ENCODE measurements at places on chromosomes 1 and 21.
A peak's percentile ranks its signal among the peaks of the same experiment; 100 is the strongest.

DNA sequence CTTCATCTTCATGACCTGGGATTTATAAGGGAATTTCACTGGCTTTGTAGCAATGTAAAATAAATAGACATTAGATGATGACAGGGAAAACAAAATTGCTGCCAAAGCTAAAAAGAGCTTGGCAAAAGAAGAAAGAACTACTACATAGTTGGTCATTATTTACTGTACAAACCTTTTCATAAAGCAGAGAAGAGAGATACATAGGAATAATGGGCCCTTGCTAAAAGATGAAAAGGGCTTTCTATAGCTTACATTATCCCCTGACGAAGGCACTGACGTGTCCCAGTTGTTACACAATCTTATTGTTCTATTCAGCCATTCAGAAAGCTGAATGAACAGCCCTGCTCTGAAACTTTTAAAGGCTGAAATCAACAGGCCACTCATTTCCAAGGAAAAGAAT, 57.1 kb downstream of the ZC3H11B start:
- H3K4me1 ChIP-seq: no peaks in the 10 kb centered on the region
- DNase-seq: no peak
- H3K27ac ChIP-seq: no peak overlapping the region
- no peaks in the 10 kb centered on the region for H3K27me3 ChIP-seq
- no peak overlapping the region for H3K4me3 ChIP-seq

GRCh38 chr21:36695671-36696389, 3.1 kb upstream of the SIM2 start:
- DNase-seq: no peak
- no peak overlapping the region for H3K27ac ChIP-seq
- no peak overlapping the region for H3K4me3 ChIP-seq
- peaks cover 95% of the 10 kb centered on the region for H3K27me3 ChIP-seq
- no peaks in the 10 kb centered on the region for H3K36me3 ChIP-seq

DNA sequence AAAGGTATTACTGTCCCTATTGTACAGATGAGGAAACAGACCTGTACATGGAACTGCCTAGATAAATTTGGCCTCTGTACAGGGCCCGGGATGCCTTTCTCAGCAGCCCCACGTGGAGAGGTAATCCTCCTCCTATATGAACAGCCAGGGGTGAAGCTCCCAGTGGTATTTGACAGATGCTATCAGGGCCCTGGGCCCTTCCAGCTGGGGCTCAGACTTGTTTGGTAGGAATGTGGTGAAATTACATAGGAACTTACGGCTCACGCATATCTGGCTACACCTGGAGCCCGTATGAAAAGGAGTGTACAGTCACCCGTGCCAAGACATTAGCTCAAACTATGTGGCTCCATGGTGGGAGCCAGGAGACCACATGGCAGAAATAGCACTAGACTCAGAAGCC, 24.8 kb upstream of the TCEA3 start:
- H3K4me1 ChIP-seq: no peaks in the 10 kb centered on the region
- H3K27me3 ChIP-seq: no peaks in the 10 kb centered on the region
- H3K36me3 ChIP-seq: no peaks in the 10 kb centered on the region

DNA sequence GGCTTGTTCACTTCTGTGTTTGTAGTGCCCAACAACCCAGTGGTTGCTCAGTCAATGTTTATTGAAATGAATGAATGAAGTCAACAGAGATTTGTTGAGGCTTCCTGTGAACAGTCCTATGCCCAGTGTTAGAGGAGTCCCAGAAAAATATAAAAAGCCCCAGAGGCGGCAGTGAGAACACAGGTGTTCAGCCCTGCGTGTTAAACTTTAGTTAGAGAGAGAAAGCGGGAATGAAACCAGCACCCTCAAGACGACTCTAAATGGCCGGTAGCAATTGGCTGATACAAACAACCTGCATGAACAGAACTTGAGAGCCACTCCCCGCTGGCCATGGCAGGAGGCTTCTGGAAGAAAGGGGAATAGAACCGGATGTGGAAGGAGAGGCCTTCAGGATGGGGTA, 22.6 kb downstream of the TMEM51 start:
- H3K36me3 ChIP-seq: no peaks in the 10 kb centered on the region
- H3K27ac ChIP-seq: no peak overlapping the region
- peaks cover 4% of the 10 kb centered on the region for H3K4me1 ChIP-seq

DNA sequence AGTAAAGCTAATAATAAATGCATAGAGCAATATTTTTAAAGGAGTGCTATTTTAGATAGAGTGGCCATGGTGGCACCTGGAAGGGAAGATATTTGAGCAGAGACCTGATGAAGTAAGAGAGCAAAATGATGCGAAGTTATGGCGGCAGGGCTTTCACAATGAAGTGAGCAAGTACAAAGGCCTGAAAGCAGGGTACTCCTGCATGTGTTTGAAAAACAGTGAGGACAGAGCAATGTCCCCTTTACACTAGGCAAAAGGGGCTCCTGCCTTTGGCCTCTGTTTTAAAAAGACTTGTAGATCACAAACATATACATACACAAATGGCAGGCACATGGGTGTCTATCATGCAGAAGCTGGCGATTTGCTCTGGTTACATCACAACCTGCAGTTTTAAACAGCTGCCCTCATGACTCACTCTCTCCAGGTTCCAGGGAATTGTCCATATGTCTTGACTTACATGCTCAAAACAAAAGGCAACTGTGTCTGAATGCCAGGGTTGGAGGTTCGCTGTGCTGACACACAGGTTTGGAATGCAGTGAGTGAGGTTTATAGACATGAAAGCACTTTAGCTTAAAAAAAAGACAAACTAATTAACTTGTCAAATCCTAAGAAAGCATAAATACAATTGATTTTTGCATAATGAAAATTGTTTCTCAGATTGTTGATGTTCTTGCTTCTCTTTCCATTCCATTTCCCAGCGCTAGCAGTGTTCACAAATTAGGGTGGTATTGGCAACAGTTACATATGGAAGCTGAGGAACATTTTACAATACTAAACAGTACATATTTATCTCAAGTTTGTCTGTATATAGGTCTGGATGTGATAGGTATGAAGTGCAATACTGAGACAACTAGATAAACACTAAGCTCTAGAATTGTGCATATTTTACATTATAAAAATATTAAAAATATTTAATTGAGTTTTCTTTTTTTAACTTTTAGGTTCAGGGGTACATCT, 313.9 kb downstream of the BARHL2 start:
- H3K4me3 ChIP-seq: no peak overlapping the region
- no peaks in the 10 kb centered on the region for H3K27me3 ChIP-seq
- no peaks in the 10 kb centered on the region for H3K4me1 ChIP-seq
- no peak overlapping the region for H3K27ac ChIP-seq

DNA sequence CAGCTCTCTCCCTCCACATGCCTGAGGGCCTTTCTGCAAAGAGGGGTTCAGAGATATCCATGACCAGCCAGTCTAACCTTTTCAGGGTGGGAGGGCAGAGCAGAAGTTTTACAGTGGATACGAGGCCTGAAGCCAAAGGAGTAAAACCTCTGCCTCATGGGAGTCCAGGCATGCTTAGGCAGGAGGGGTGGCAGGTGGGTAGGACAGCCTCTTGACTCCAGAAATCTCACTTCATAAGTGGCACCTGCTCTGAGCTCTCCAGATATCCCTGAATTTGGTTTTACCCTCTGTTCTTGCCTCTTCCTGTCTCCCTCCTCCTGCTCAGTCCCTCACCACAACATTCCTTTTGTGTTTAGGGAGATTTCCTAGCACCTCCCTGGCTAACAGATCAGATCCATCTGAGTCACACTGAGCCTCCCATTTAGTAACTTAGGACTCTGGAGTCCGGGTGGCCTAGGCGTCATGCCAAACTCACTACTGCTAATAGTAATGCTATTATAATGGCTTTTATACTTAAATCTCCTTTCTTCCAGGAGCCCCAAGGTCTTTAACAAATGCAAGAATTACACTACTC, 201.0 kb downstream of the HS2ST1 start:
- no peaks in the 10 kb centered on the region for H3K4me1 ChIP-seq
- no peak overlapping the region for H3K4me3 ChIP-seq
- no peaks in the 10 kb centered on the region for H3K27me3 ChIP-seq
- H3K36me3 ChIP-seq: no peaks in the 10 kb centered on the region
- no peak overlapping the region for H3K27ac ChIP-seq

DNA sequence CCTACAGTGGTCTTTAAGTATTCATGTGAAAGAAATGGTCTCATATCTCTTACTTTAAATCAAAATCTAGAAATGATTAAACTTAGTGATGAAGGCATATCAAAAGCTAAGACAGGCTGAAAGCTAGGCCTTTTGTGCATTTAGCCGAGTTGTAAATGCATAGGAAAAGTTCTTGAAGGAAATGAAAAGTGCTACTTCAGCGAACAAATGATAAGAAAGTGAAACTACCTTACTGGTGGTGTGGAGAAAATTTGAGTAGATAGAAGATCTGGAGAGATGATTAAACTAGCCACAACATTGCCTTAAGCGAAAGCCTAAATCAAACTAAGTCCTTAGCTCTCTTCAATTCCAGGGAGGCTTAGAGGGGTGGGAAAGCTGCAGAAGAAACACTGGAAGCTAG, 147.6 kb downstream of the DSCAM start:
- no peak for DNase-seq
- H3K4me3 ChIP-seq: no peak overlapping the region
- no peak overlapping the region for H3K27ac ChIP-seq
- no peaks in the 10 kb centered on the region for H3K36me3 ChIP-seq
- H3K27me3 ChIP-seq: no peaks in the 10 kb centered on the region
- no peaks in the 10 kb centered on the region for H3K4me1 ChIP-seq

GRCh38 chr1:240282061-240282830, 190.6 kb downstream of the FMN2 start:
- no peak for DNase-seq
- no peak overlapping the region for H3K4me3 ChIP-seq
- no peaks in the 10 kb centered on the region for H3K4me1 ChIP-seq

- no peak overlapping the region for H3K4me3 ChIP-seq
- H3K27me3 ChIP-seq: peaks cover 98% of the 10 kb centered on the region
- no peak overlapping the region for H3K27ac ChIP-seq
- DNase-seq: no peak
- no peaks in the 10 kb centered on the region for H3K36me3 ChIP-seq
These were observed 118.0 kb upstream of the BARHL2 start for GRCh38 chr1:90834886-90835660.

DNA sequence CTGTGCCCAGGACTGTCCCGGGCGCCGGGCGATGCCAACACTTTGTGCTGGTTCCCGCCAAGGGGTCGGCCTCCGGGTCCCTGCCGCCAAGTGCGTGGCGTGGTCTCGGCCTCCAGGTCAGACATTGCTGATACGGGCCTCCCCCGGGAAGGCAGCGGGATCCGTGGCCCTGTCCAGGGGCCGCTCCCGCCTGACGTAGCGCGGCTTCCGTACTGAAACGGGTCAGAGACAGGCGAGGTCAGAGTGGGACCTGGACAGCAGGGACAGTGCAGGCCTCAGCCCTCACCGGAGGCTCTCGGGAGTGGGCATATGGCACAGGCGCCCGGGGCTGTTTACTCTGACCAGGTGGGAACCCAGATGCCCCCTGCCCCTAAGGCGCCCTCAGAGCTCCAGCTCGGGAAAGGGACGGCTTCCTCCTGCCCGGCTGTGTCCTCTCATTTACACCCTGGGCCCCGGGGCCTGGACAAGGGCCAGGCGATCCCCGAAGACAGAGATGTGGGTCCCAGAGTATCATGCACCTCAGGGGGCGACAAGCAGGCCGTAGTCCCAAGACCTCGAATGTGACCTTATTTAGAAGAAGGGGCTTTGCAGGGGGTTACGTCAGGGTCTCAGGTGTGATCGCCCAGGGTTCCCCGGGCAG, 8.8 kb upstream of the RNF223 start:
- H3K36me3 ChIP-seq: no peaks in the 10 kb centered on the region
- H3K4me1 ChIP-seq: peaks cover 11% of the 10 kb centered on the region
- no peak overlapping the region for H3K27ac ChIP-seq
- no peak for DNase-seq

DNA sequence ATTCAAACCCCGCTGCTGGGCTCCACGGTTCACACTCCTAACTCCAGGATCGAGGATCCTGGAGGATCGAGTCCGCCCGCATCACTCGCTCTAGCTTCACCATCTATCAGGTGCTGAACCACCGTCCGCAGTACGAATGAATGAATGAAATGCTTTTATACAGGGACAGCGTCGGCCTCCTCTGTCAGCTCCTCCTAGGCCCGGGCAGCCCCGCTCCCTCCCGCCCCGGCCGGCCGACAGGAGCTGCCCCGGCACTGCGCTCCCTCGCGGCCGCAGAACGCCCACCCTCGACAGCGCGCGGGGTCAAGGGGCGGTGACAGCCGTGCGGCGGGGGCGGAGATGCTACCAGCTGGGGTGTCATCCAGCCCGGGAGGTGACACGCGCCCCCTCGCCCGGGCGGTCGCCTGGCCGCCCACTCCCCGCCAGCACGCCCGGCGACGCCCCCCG, 520 bp downstream of the ZBTB17 start:
- H3K27me3 ChIP-seq: no peaks in the 10 kb centered on the region
- peak; percentile 44 for DNase-seq
- H3K4me3 ChIP-seq: peak overlapping the region; percentile 95

- no peak overlapping the region for H3K4me3 ChIP-seq
- no peak for DNase-seq
- H3K36me3 ChIP-seq: no peaks in the 10 kb centered on the region
- H3K27ac ChIP-seq: no peak overlapping the region
- H3K4me1 ChIP-seq: no peaks in the 10 kb centered on the region
- H3K27me3 ChIP-seq: no peaks in the 10 kb centered on the region
These were observed 111.4 kb downstream of the CSMD2 start for GRCh38 chr1:34053660-34054059.

GRCh38 chr1:179080866-179081686, 794 bp upstream of the TOR3A start:
- peak; percentile 76 for DNase-seq
- peak overlapping the region; percentile 91 for H3K27ac ChIP-seq

GRCh38 chr1:184895086-184895485, 79.2 kb downstream of the NIBAN1 start:
- no peak overlapping the region for H3K4me3 ChIP-seq
- DNase-seq: no peak
- no peaks in the 10 kb centered on the region for H3K4me1 ChIP-seq
- no peaks in the 10 kb centered on the region for H3K27me3 ChIP-seq

GRCh38 chr1:204383163-204383904, 23.6 kb upstream of the PLEKHA6 start:
- H3K4me1 ChIP-seq: peaks cover 13% of the 10 kb centered on the region
- no peak overlapping the region for H3K27ac ChIP-seq
- H3K4me3 ChIP-seq: no peak overlapping the region
- DNase-seq: no peak
- H3K36me3 ChIP-seq: no peaks in the 10 kb centered on the region
- H3K27me3 ChIP-seq: peaks cover 12% of the 10 kb centered on the region
